ENCODE measurements at places on chromosomes 12 and 14.

DNA sequence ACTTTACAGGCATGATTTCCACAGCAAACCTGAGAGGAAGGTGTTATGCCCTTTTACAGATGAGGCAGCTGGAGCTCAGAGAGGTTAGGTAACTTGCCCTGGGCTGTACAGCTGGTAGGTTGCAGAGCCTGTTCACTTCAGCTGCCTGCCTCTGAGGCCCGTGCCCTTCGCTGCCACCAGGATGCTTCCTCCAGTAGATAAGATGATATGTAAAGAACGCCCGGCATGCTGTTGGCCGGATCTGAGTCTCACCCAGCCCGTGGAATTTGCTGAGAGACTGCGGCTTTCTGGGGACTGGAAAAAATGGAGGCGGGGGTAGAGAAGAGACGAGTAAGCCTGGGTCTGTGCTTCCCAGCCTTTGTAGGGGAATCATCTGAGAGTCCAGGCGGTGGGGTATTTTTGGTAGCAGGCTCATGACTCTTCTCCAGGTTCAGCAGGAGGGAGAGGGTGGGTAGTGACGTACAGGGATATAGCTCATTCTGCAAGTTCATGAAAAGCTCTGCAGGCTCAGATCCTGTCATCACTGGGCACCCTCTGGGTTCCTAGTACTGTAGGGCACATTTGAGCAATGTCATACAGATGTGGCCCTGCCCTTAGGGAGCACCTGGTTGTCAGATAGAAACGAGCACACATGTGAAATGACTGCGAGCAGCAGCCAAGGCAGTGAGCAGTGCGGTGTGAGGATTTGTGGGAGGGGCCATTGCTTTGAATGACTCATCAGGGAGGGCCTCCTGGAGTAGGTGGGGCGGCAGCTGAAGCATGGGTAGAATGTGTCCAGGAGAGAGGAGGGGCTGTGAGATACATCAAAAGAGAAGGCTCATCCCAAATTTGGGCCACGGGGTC is 159.4 kb downstream of the TSPAN9 start:
- peaks cover 9% of the 10 kb centered on the region for H3K36me3 ChIP-seq
- no peak for DNase-seq
- peaks cover 30% of the 10 kb centered on the region for H3K4me1 ChIP-seq
- no peaks in the 10 kb centered on the region for H3K27me3 ChIP-seq
- no peak overlapping the region for H3K4me3 ChIP-seq

DNA sequence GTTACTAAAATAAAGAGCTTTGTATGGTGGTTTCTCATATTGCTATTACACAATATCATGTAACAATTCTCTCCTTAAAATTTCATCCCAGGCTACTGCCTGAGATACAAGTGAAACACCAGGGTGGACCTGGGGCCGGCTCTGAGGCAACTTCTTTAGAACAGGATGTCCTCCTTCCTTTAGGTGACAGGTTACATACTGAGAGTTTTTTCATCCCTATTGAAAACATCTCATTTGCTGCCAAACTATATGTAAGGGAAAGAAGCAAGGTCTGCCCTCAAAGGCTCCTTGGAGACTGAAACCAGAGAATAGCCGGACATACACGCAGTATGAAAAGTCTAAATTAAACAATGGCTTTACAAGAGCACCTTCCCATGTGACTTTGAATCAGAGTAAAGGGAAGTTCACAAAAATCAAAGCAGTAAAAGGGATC is 139.9 kb downstream of the DUSP6 start:
- no peaks in the 10 kb centered on the region for H3K27me3 ChIP-seq
- H3K36me3 ChIP-seq, result no peaks in the 10 kb centered on the region
- no peak overlapping the region for H3K4me3 ChIP-seq
- H3K27ac ChIP-seq, result peak overlapping the region; percentile 41

DNA sequence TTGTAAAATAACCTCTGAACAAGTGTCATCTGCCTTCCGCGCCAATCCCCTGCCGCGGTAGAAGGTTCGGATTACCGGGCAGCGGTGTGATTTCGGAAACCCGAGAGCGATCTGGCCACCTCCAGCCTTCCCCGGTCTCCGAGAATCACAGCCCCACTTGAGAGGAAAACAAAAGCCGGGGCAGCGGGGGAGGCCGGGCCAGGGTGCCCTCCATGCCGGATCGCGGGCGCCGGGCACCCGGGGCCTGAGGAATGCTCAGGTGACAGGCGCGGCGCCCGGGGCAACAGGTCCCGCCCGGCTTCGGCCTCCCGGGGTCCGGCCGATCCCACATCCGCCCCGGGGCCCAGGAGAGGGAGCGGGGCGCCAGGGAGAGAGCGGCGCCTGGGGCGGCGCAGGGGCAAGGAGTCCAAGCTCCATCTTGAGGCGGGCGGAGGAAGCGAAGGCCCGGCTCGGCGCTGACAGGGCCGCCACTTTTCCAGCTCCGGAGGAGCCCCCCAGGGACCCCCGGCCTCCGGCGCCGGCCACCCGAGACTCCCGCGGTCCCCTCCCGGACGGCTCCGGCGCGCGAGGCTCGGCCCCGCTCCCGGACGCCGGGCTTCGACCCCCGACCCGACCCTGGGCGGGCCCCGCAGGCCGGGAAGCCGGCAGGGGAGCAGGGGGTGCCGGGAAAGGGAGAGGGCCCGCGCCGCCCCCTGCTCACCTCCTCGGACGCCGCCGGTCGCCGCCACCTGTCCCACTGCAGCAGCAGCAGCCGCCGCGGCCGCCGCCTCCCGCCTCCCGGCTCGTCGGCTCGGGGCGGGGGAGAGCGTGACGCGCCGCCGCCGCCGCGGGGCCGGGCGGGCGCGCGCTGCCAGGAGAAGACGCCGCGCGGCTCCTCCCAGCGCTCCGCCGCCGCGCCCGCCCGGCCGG is at the start of gene CLIP1:
Gene CLIP1 (minus strand): TSS at position 849 of the 909 bp plus-strand sequence. CDS start 42,217 bp downstream, outside the sequence.
- peak within 1 kb of the TSS; percentile 96 for H3K27ac ChIP-seq
- H3K4me3 ChIP-seq, result peak within 1 kb of the TSS; percentile 86
- peak; percentile 90 for DNase-seq
- no peaks in the 10 kb centered on the region for H3K27me3 ChIP-seq
- H3K36me3 ChIP-seq, result no peaks in the 10 kb centered on the region
- peaks cover 43% of the 10 kb centered on the region for H3K4me1 ChIP-seq

DNA sequence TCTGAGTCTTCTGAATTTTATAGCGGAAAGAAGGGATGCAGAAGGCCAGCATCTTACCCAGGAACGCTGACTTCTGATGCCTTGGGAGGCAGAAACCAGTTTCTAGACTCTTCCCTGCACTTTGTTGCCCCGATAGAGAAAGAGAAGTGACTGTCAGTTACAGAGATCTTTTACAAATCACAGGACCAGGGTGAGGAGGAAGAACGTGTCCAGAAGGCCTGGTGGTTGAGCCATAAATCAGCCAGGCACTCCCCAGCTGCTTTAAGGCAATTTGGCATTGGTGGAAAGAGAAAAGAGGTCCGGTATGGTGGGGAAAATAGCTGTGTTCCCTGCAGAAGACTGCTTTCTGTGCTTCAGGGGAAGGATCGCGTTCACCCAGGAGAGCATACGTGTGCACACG is 88.7 kb upstream of the KCNA1 start:
- no peak overlapping the region for H3K4me3 ChIP-seq
- no peaks in the 10 kb centered on the region for H3K4me1 ChIP-seq
- no peak for DNase-seq
- H3K27me3 ChIP-seq, result no peaks in the 10 kb centered on the region

GRCh38 chr12:49375406-49375805 is 8.1 kb downstream of the SPATS2 start:
- H3K4me3 ChIP-seq, result no peak overlapping the region
- H3K27ac ChIP-seq, result no peak overlapping the region
- H3K4me1 ChIP-seq, result peaks cover 3% of the 10 kb centered on the region
- H3K36me3 ChIP-seq, result peaks cover 4% of the 10 kb centered on the region

DNA sequence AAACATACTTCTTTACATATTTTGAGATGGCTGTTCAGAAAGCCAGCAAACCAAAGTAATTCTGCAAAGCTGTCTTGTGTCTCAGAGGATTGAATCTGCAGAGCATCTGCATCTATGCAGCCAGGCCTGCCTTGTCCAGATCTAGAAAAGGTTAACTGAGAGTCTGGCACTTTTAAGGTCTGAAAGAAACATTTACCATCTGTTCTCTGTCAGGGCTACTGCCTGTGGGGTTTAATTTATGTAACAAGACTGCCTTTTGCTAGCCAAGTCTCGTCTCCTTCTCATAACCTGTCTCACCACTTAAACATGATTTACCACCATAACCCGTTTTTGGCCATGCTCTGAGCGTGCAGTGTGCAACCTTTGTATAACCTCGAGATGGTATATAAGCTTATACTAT is 194.2 kb downstream of the SYT10 start:
- H3K36me3 ChIP-seq, result no peaks in the 10 kb centered on the region
- DNase-seq, result no peak
- H3K27me3 ChIP-seq, result no peaks in the 10 kb centered on the region
- no peak overlapping the region for H3K27ac ChIP-seq
- H3K4me1 ChIP-seq, result no peaks in the 10 kb centered on the region
- no peak overlapping the region for H3K4me3 ChIP-seq

DNA sequence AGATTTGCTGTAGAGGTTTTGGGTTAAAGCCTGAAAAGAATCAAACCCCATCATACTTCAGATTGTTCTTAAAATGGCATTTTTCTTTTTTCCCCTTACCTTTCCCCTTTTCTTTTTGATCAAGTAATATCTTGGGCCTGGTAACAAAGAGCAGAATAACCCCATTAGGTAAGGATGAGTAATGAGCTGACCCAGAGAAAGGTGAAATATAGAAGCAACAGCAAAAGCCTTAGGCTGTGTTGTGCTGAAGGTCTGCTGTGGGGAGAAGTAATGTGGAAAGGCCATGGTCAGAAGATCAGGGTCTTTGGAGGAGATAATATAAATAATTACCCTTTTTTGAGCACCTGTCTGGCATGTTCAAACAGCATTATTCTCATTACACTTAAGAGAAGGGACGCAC is 42.3 kb downstream of the MIA2 start:
- H3K27me3 ChIP-seq, result no peaks in the 10 kb centered on the region
- no peak overlapping the region for H3K4me3 ChIP-seq
- no peak overlapping the region for H3K27ac ChIP-seq
- H3K4me1 ChIP-seq, result peaks cover 5% of the 10 kb centered on the region
- no peak for DNase-seq

Measured in osteocyte (in vitro differentiated cells).